Fibroblast of skin of abdomen (primary cell): ENCODE measurements at places on chromosomes 4 and X.

GRCh38 chrX:46722742-46723568 lies 36.0 kb downstream of the SLC9A7 start:
- peak; percentile 10 for DNase-seq

GRCh38 chrX:40245488-40246071 lies 147.8 kb upstream of the BCOR start:
- DNase-seq: peak; percentile 48

GRCh38 chr4:114924311-114924710 lies 189.1 kb downstream of the NDST4 start:
- DNase-seq: no peak

GRCh38 chr4:123624959-123625358 lies 228.4 kb downstream of the SPRY1 start:
- no peak for DNase-seq

GRCh38 chr4:25100021-25100555 lies 60.2 kb downstream of the SEPSECS start:
- DNase-seq: no peak

GRCh38 chr4:8557151-8558076 lies 22.8 kb upstream of the GPR78 start:
- DNase-seq: no peak

DNA sequence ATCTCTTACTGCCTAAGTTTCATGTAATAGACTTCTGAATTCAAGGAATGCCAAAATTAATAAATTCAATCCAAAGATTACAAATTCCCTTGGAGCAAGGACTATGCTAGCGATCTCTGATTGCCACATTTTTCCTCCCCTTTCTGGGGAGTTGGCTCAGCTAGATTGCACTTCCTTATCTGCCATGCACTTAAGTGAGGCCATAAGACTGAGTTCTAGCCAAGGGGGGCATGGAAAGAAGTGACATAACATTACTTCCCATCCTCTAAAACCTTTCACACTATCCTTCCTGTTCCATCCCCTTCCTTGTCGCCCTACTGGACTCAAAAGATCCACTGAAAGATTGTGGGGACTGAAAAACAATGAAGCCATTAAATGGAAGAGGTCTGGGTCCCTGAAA lies 53.8 kb upstream of the TXK start:
- no peak for DNase-seq

DNA sequence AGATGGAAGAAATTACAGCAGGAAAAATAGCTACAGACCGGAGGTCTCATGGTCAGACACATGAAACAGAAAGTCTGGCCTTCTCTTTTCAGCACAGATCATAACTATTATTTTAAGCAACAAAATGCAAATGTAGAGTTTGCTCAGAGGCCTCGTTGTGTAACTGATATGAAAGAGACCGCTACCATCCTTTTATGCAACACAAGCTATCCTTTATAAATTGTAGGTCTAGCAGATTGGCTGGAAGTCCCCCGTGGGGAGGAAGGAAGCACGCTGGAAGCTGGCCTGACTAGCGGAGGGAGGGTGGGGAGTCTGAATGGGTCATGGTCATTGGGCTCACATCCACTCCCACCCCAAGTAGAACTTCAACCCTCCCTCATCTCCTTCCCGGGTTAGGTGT lies 27.7 kb downstream of the DMP1 start:
- DNase-seq: no peak

DNA sequence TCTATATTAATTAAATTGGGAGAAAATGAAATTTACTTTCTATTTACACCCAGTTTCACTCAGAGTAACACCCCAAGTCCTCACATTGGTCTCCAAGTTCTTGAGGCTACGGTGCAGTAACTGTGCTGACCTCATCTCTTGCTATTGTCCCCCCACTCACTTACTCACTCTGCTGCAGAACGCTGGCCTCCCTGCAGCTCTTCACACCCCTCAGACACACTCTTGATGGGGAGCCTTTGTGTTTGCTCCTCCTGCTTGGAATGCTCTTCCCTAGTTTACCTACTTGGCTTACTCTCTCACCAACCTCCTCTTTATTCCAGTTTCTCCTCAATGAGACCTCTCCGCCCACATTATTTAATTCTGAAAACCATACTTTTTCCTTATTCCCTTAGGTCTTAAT lies 22.2 kb upstream of the SPARCL1 start:
- DNase-seq: no peak

DNA sequence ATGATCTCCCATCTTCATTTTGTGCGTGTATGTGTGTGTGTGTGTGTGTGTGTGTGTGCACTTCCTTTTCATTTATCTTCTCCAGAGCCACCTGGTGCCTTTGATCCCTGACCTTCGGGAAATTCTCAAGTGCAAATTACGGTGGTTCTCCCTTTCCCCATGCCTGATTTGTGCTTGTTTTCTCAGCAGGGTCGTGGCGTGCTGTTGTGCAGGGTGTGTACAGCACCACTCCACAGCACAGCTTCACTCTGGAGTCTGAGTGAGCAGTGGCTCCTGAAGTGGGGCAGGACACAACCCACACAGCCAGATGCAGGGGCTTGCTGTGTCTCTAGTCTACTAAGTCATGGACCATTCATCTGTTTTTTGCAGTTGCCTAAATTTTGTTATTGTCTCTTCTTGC lies 114.2 kb upstream of the TBC1D9 start:
- no peak for DNase-seq

- no peak for DNase-seq
Observed at GRCh38 chr4:98670186-98670585, 11.8 kb upstream of the TSPAN5 start.

DNA sequence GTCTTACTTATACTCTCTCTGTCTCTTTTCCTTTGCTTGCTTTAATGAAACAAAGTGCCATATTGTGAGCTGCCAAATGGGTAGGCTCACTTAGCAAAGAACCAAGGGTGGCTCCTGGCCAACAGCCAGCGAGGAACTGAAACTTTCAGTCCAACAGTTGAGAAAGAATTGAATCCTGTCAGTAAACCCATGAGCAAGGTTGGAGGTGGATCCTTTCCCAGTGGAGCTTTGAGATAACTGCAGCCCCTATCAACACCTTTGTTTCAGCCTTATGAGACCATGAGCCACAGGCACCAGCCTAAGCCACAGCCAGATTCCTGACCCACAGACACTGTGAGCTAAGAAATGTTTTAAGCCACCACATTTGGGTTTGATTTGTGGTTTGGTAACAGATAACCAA lies 362.2 kb downstream of the PDGFC start:
- DNase-seq: peak; percentile 42

GRCh38 chr4:61442936-61443335 lies 242.8 kb downstream of the ADGRL3 start:
- no peak for DNase-seq

DNA sequence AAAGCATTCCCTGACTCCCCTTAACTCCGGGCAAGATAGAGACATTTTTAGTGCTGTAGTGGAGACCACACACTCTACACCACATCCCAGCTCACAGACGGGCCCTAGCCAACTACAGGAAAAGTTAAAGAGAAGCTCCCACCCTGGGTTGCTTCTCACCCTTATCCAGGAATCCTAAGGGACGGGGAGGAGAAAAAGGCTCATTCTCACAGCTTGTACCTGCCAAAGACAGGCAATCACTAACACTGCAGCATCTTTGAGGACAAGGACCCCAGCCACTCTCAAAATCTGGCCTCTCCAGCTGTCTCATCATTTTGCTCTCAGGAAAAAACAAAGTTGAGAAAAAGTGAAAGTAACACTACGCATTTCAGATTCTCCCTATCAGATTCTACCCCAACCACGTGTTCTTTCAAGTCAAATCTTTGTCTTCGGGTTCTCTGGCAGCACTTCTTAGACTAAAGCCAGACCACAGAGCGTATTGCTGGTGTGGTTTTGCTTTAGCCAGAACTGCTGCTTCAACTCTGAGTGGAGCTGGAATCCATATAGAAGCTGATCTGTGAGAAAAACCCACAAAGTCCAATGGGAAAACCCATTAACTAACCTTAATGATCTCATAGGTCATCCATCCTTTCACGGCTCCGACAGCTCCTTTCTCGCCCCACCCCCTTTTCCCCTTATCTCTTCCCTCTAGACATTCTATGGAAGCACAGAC lies 605.9 kb upstream of the DIPK2B start:
- DNase-seq: peak; percentile 94

DNA sequence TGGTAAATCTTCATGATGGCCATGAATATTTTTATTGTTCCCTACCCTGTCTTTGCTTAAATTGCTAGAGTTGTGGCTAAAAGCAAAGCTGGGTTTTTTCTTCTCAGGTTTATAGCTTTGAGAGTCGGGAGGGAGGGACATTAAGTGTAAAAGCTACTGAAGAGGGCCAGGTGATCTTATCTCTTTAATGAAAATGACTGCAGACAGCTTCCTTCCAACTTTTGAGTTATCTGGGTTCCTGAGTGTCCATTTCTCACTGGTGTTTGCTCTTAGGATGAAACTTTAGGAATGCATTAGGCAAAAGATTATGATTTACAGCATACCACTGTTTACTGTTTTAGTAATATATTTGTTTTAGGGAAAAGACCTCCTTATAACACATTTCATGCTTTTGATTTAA lies 187.7 kb downstream of the SHROOM3 start:
- no peak for DNase-seq

DNA sequence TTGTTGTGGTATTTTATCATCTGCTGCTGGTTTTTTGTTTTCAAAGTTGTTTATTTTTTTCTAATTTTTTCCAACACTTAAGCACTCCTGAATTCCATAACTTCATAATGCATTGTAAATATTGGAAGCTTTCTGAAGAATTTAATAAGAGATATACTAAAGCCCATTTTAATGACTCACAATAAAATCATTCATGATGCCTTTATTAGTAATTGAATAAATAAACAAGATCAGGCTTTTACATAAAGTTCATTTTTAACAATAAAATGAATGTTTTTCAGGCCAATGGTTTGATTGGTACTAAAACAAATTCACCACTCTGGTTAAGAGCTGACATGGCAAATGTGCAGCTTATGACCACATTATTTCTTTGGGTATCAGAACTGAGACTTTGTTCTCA lies 408.2 kb upstream of the SMIM31 start:
- no peak for DNase-seq

DNA sequence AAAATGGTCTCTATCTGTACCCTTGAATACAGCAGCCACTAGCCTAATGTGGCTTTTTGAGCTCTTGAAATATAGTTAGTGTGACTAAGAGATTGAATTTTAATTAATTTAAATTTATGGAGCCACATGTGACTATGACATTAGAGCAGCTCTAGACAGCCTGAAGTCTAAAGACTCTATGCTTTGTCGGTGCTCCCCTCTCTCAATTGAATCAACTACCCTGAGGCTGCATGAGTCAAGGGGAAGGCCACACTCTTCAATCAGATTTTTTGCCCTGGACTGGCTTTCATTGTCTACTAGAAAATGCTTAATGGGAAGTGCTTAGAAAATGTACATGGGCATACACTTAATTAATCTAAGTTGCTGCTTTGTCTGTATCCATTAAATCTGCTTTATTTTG lies 11.7 kb downstream of the TLR7 start:
- no peak for DNase-seq

GRCh38 chr4:183241721-183242151 lies 78.3 kb downstream of the CLDN22 start:
- peak; percentile 19 for DNase-seq

DNA sequence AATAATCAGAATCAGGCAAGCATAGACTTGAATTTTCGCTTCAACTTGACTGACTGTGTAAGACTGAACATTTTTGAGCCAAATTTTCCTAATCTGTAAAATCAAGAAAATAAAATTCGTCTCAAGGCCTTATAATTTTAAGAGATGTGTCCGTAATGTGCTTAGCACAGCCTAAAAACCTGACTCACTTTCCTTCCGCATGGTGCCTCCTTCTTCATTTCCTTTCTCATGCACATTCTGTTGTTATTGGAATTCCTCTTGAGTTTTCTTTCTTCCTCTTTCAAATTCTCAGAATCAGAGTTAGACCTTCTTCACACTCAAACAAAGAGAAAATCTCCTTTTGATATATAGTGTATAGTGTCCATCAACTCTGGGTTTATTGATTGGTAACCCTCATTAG lies 208.9 kb upstream of the SLIT2 start:
- DNase-seq: no peak

- DNase-seq: no peak
Observed at GRCh38 chrX:47749185-47749967, 87.3 kb upstream of the ZNF81 start.

DNA sequence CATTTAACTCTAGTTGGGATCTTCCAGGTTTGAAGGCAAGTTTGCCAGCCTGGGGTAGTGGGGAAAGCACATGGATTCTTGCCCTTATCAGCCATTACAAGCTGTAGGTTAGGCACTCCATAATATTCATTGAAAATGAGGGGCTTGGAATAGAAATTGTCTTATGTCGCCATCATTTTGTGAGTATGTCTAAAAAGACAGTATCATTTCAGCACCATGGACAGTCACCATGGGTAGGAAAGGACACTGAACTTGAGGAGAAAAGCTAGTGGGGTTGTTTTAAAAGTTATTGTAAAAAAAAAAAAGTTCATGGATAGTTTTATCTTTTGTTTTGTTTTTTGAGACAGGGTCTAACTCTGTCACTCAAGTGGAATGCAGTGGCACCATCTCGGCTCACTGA lies 356.1 kb downstream of the HNRNPD start:
- peak; percentile 13 for DNase-seq

GRCh38 chrX:100658941-100659381 lies 15.0 kb downstream of the SRPX2 start:
- DNase-seq: no peak

- no peak for DNase-seq
Observed at GRCh38 chr4:100962698-100963097, 384.6 kb downstream of the PPP3CA start.

GRCh38 chr4:165199286-165199685 lies 8.1 kb upstream of the KLHL2 start:
- DNase-seq: no peak

DNA sequence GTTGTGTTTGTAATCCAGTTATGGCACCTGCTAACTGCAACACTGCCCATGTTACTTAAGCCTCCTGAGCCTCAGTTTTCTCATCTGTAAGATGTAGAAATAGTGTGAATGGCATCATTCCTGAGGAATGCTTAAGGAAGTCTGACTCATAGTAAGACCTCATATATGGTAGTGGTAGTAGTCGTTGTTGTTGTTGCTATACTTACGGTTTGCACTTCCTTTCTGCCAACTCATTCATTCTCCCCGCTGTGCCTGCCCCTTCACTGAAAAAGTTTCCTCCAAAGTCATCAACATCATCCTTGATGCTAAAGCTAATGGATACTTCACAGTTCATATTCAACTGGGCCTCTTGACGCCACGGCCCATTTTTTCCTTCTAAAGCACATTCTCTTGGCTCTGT lies 54.2 kb upstream of the SPANXN3 start:
- no peak for DNase-seq

- peak; percentile 69 for DNase-seq
Observed at GRCh38 chrX:87517571-87518141, at the start of gene KLHL4. Gene KLHL4 (plus strand): TSS chrX:87517802. CDS start chrX:87517894, 92 bp downstream.

DNA sequence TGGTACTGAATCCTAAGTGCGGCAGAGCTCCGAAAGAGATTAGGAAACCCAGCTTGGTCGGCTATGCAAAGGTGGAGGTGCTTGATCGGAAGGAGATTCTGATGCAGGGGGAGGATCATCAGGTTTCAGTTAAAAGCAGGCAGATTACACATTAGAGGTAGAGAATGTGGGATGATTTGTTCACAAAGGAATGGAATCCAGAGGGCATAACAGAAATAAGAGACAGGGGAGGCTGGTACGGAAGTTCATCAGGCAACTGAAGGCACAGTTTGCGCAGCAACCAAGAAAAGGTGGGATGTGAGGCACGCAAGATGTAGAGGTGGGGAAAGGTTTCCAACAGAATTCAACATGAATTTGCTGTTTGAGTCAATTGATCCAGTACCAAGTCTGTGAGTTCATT lies 424 bp upstream of the ZNF330 start:
- peak; percentile 5 for DNase-seq
